PC-9 (cell line): ENCODE measurements at places on chromosomes 1 and 21. TPM values are rescaled to one million over a fixed set of nuclear protein-coding genes. Genes with fewer than 3 reads are reported as not detected.

DNA sequence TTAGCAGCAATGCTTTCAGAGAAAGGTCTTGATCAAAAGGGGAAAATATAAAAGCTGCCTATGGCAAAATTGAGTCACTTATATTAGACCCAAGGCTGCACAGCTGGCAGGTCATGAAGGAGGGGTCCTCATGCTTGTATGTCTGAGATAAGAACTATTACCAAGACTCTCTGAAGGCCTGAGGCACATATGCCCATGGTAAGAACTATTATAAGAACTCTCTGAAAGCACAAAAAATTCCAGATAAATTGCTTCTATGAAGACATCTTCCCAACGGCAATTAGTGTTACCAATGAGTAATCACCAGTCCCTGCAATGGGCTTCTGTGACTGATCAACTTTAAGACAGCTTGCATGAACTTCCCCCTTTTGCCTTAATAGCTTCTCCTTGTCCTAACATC is 42.8 kb upstream of the LRIF1 start:
- no peak for DNase-seq
- H3K4me1 ChIP-seq: no peaks in the 10 kb centered on the region
- no peak overlapping the region for H3K27ac ChIP-seq
- peaks cover 8% of the 10 kb centered on the region; the same call in 1 of the 2 replicates for H3K27me3 ChIP-seq
- no peaks in the 10 kb centered on the region for H3K36me3 ChIP-seq
- H3K4me3 ChIP-seq: no peak overlapping the region

DNA sequence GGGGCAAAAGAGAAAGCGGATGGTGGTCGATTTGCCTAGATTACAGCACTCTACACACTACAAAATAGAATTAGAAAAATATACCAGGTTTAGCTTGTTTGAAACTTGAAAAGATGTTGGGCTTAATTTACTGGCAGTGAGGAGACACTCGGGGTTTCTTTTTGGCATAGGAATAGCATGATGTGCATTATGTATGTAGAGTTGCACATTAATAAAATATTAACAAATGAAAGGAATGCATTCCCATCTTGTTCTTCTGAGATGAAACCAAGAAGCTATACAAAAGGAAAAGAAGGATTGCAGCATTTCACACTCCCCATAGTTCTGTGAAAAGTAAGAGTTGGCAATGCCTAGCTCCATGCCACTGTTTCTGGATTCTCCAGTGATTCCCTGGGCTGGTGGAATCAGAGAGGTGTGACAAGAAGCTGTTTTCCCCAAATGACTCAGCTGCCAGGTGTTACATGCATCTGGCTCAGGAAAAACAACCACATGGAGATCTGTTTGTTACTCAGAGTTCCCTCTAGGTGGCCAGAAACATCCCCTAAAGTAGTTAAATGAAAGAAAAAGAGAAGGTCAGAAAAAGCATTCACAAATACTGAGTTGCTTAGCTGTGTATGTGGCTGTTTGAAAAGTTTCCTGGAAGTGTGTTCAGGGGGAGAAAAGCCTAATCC is 115.6 kb downstream of the UCK2 start:
- peaks cover 71% of the 10 kb centered on the region for H3K27me3 ChIP-seq
- no peak overlapping the region for H3K4me3 ChIP-seq
- no peak overlapping the region for H3K27ac ChIP-seq

- no peaks in the 10 kb centered on the region for H3K36me3 ChIP-seq
- DNase-seq: no peak
- H3K27me3 ChIP-seq: no peaks in the 10 kb centered on the region
- H3K27ac ChIP-seq: no peak overlapping the region
Observed at GRCh38 chr1:16243215-16243610, 6.2 kb upstream of the CPLANE2 start.

IQGAP3 gene
- total RNA-seq: 63.1 and 63.4 TPM in 2 replicates

MX1 gene
- 6.4 and 10.7 TPM in 2 replicates for total RNA-seq

SUSD4 gene
- total RNA-seq: 2.0 and 3.2 TPM in 2 replicates

- peak overlapping the region; percentile 53 for H3K27ac ChIP-seq
- peak overlapping the region; percentile 37; the same call in 1 of the 2 replicates for H3K4me3 ChIP-seq
- H3K4me1 ChIP-seq: peaks cover 36% of the 10 kb centered on the region
- H3K36me3 ChIP-seq: no peaks in the 10 kb centered on the region
- DNase-seq: peak; percentile 91
- no peaks in the 10 kb centered on the region for H3K27me3 ChIP-seq
Observed at GRCh38 chr1:155017041-155017945, 14.7 kb downstream of the ZBTB7B start.

DNA sequence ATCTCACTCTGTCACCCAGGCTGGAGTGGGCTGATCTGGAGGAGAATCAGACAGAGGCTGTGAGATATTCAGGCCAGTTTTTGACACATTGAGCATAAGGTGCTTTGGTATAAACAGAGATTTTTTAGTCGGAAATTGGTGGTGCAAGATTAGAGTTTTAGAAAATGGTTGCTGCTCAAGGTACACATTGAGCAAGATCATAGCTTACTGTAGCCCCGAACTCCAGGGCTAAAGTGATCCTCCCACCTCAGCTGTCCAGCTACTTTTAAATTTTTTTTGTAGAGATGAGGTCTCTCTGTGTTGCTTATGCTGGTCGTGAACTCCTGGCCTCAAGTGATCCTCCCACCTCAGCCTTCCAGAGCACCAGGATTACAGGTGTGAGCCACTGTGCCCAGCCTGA is 43.9 kb upstream of the USP1 start:
- peaks cover 14% of the 10 kb centered on the region for H3K4me1 ChIP-seq
- no peaks in the 10 kb centered on the region for H3K36me3 ChIP-seq
- H3K27me3 ChIP-seq: no peaks in the 10 kb centered on the region
- no peak overlapping the region for H3K27ac ChIP-seq

DNA sequence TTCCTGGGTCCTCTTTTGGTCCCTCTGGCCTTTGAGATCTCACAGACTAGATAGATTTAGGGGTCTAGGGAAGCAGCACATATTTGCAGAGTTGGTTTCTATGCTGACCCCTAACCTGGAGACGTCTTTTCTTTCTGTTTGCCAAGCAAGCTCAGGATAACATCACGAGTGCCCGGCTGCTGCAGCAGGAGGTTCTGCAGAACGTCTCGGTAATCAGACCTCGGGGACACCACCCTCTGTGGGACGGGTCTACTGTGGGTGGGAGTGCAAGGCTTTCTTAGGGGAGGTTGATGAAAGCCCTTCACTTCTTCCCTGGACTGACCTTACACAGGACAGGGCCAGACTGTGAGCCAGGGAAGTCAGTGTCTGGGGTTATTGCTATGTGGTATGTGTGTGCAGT is 2.9 kb downstream of the IL24 start:
- H3K4me3 ChIP-seq: no peak overlapping the region
- H3K36me3 ChIP-seq: no peaks in the 10 kb centered on the region
- peaks cover 34% of the 10 kb centered on the region for H3K4me1 ChIP-seq

SMCP gene
- not detected in 2 replicates for total RNA-seq

GRCh38 chr1:217929213-217929885 is 298.2 kb downstream of the SPATA17 start:
- no peak overlapping the region for H3K4me3 ChIP-seq
- no peaks in the 10 kb centered on the region for H3K27me3 ChIP-seq
- H3K27ac ChIP-seq: no peak overlapping the region
- H3K36me3 ChIP-seq: no peaks in the 10 kb centered on the region
- DNase-seq: no peak
- H3K4me1 ChIP-seq: no peaks in the 10 kb centered on the region

DNA sequence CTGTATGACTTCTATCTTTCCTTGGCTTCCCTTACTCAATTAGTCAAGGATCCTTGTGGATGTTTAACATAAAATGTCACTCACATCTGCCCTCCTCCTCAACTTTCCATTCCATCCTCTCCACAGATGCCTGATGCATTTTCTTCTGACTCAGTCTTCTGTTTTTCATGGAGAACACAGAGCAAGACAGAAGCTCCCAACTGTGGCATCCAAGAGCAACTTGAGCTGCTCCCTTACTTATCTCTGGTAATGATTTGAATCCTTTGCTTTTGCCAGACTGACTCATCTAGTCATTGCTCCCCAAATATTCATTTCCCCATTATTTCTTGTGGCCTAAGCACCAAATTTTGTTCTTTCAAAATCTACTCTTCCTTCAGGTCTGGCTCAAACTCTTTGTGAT is 120.6 kb downstream of the LYPLAL1 start:
- H3K27me3 ChIP-seq: no peaks in the 10 kb centered on the region
- H3K36me3 ChIP-seq: no peaks in the 10 kb centered on the region
- no peak overlapping the region for H3K4me3 ChIP-seq
- DNase-seq: no peak
- H3K4me1 ChIP-seq: no peaks in the 10 kb centered on the region
- no peak overlapping the region for H3K27ac ChIP-seq

PTPN14 gene
- total RNA-seq: 59.2 and 78.9 TPM in 2 replicates

GRCh38 chr1:221779771-221780170 is 37.9 kb upstream of the DUSP10 start:
- H3K4me1 ChIP-seq: no peaks in the 10 kb centered on the region
- H3K27me3 ChIP-seq: no peaks in the 10 kb centered on the region
- no peaks in the 10 kb centered on the region for H3K36me3 ChIP-seq
- no peak overlapping the region for H3K27ac ChIP-seq
- H3K4me3 ChIP-seq: no peak overlapping the region
- DNase-seq: no peak

DNA sequence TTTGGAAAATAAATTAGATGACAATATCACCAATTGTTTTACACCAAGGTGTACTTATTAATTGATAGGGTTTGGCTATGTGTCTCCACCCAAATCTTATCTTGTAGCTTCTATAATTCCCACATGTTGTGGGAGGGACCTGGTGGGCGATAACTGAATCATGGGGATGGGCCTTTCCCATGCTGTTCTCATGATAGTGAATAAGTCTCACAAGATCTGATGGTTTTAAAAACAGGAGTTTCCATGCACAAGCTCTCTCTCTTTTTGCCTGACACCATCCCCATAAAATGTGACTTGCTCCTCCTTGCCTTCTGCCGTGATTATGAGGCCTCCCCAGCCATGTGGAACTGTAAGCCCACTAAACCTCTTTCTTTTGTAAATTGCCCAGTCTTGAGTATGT is 131.0 kb upstream of the LMO4 start:
- no peaks in the 10 kb centered on the region for H3K27me3 ChIP-seq
- no peak overlapping the region for H3K27ac ChIP-seq
- DNase-seq: no peak

DNA sequence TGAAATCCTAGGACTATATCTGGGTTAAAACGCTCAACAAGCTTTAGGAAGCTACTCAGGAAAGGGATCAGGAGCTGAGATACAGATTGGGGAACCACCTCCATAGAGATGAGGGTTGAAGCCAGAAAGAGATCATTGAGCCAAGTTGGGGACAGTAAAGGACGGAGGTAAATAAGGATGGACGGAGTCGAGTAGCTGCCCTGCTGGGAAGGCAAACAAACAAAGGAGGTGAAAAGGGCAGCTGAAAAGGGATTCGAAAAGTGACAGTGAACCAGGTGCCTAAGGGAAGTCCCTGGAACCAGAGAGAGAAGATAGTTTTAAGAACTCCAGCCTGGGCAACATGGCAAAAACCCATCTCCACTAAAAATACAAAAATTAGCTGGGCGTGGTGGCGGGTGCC is 6.3 kb upstream of the CAMSAP2 start:
- H3K4me1 ChIP-seq: no peaks in the 10 kb centered on the region
- H3K36me3 ChIP-seq: no peaks in the 10 kb centered on the region
- H3K27ac ChIP-seq: no peak overlapping the region
- no peak overlapping the region for H3K4me3 ChIP-seq
- H3K27me3 ChIP-seq: no peaks in the 10 kb centered on the region
- DNase-seq: no peak

GRCh38 chr1:62406576-62406975 is 30.3 kb upstream of the USP1 start:
- no peaks in the 10 kb centered on the region for H3K36me3 ChIP-seq
- DNase-seq: no peak
- H3K27ac ChIP-seq: no peak overlapping the region
- H3K27me3 ChIP-seq: no peaks in the 10 kb centered on the region
- no peaks in the 10 kb centered on the region for H3K4me1 ChIP-seq

GRCh38 chr1:18883636-18884418 is 18.5 kb downstream of the ALDH4A1 start:
- H3K27ac ChIP-seq: no peak overlapping the region
- H3K4me3 ChIP-seq: no peak overlapping the region

RIMS3 gene
- 12.9 and 14.0 TPM in 2 replicates for total RNA-seq

DNA sequence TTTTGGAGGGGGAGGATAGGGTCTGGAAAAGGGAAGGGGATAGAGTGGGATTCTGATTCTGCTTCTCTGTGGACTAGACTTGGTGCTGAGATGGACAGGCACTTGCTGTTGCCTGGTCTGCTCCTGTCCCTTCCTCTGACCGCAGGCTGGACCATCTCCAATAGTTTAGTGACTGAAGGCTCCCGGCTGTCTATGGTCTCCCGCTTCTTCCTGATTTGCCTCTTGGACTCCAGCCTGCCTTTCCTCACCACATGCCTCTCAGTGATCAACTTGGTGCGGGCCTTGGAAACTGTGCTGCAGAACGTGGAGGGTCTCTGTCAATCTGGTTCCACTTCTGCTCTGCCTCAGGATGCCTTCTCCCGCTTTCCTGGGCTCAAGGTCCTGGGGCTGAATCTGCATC is 6.3 kb upstream of the ZSCAN20 start:
- no peak overlapping the region for H3K4me3 ChIP-seq
- H3K27ac ChIP-seq: no peak overlapping the region
- H3K4me1 ChIP-seq: no peaks in the 10 kb centered on the region
- no peak for DNase-seq
- no peaks in the 10 kb centered on the region for H3K27me3 ChIP-seq
- no peaks in the 10 kb centered on the region for H3K36me3 ChIP-seq

DNA sequence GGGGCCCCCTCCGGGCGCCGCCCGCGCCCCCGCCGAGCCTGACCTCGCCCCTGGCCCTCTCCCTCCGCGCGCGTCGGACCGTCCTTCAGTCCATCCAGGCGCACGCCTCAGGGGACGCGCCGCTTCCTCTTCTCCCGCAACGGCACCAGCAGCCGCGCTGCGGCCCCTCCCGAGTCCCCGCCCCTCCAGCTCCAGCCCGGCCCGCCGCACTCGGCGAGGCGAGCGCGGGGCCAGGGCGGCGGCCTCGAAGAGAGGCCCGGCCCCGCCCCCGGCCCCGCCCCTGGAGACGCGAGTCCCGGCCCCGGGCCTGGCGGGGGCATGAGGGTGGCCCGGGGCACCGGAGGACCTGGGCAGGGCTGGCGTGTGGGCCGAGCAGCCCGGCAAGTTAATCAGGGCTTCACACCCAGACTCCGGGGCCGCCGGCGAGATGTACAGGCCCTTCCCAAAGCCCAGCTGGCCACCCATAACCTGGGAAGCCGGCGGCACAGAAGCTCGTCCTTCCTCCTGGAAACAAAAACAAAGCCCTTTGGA is at the start of gene IGSF3:
Gene IGSF3, minus strand, starts transcription at position 159 of the 531 bp plus-strand sequence. CDS start 1,407 bp downstream, outside the sequence.
- H3K27me3 ChIP-seq: no peaks in the 10 kb centered on the region
- DNase-seq: peak; percentile 77
- peak within 1 kb of the TSS; percentile 42 for H3K27ac ChIP-seq
- peak within 1 kb of the TSS; percentile 91 for H3K4me3 ChIP-seq
- peaks cover 5% of the 10 kb centered on the region; the same call in 1 of the 2 replicates for H3K36me3 ChIP-seq
